ENCODE measurements at places on chromosomes 13 and 19. TPM values are rescaled to one million over a fixed set of nuclear protein-coding genes. Genes with fewer than 3 reads are reported as not detected.

Gene PCP2
- total RNA-seq, result not detected

Gene AMER2
- not detected for total RNA-seq

Gene IZUMO2
- not detected for total RNA-seq

Gene GAPDHS
- not detected for total RNA-seq

Gene SIAH3
- not detected for total RNA-seq

Gene ZNF865
- total RNA-seq, result 1.5 TPM

Gene PLIN4
- under 0.01 TPM for total RNA-seq

- peak; percentile 99 for DNase-seq
Observed at GRCh38 chr19:48110350-48110966, at the start of gene PLA2G4C. TSS of gene PLA2G4C (minus strand) at chr19:48110817. CDS start at chr19:48106529, 4,288 bp downstream.

DNA sequence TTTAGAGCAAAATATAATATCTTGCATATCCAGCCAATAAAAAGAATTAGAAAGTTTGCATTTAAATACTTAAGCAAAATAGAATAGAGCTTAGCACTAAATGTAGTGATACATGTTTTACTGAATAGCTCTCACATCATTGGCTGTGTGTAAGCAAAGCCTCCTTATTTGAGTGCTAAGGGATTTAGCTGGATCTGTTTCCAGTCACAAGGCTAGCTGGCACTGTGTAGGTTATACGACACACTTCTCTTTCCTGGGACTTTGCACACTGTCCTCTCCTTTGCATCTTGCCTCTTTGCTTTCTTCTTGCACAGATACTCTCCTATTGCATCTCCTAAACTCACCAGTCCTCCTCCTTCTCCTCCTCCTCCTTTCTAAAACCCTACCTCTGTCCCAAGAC is 423.8 kb downstream of the KLF5 start:
- DNase-seq, result no peak

- peak; percentile 45 for DNase-seq
Observed at GRCh38 chr19:788983-789700, 8.1 kb upstream of the PTBP1 start.

DNA sequence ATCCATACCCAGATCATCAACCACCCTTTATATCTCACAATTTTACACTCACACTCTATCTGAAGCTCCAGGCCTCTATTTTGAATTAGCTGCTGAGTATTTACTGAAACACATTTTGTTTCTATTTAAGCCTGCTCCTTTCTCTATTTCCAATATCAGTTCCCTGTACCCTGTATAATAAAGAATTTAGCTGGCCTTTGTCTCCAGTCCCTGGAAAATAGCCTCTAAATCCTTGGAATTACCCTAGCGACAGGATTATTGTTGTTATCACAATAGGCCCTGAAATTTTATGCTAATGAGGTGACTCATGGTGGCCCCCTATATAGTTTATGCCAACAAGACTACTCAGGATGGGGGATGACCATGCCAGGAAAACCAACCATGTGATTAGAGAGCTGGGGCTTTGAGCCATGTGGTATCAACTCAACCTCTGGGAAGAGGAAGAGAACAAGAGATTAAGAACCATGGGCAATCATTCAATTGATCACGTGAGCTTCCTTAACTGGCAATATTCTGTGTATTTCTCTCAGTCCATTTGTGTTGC is 72.7 kb downstream of the KATNAL1 start:
- DNase-seq, result no peak

DNA sequence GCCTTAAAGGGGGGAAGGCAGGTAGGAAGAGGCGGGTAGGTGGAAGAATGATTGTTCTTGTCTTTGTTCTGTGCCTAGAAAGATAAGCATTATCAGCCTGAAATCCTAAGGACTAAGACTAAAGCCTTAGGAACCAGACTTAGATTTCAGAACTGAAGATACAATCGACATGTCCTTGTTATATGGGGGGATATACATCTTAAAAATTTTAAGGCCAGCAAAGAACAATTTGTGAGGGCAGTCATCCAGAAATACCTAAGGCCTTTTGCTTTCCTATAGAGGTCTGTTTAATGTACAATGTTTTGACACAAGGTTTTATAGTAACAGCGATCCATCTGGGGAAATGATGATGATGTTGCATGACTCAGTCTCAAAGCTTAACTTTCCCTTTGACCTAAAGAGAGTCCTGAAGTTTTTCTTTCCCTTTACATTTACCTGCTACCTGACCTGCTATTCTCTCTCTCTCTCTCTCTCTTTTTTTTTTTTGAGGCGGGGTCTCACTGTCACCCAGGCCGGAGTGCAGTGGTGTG is 20.2 kb upstream of the CEACAM6 start:
- no peak for DNase-seq

DNA sequence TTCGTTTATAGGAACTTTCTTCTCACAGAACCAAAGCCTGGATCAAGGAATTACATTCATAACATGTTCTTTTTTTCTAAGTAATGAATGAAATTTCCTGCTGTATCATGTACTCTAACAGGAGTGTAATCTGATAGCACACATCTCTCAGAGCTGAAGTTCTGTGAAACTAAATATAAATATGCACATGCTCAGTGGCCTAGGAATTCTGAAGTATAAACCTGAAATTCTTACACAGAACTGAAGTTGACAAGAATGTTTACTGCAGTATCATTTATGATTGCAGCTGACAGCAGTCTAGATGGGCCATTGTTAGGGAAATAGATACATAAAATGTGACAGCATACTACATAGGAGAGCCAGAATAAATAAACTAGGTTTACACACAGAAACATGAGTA is 54.5 kb downstream of the USP12 start:
- no peak for DNase-seq

DNA sequence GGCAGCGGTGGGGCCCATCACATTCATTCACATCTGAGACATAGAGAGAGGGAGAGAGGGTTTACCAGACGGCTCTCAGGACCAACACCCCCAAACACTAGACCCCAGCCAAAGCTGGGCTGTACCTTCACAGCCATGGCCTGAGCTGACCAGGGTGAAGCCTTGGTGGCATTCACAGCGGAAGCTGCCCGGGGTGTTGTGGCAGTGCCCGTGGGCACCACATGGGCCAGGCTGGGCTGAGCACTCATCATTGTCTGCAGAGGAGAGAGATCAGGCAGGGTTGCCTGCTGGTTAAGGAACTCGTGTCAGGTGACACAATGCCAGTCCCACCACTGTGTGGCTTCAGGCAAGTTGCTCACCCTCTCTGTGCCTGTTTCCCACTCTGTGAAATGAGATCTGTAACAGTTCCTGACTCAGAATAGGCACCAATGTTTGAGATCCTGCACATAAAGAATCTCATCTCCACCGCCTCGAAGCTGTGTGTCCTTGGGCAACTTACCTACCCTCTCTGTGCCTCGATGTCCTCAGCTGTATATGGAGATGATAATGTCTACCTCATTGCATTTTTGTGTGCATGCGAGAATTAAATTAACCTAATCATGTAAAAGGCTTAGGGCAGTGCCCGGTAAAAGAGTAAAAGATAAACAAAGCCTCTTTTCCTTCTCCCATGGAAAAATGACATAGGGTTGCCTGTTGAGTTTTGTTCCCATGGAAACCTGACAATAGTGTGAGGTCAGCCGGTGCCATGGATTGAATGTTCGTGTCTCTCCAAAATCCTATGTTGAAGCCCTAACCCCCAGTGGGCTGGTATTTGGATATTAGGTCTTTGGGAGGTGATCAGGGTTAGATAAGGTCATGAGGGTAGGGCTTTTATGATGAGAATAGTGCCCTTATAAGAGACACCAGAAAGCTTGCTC is 22.9 kb downstream of the CCL25 start:
- no peak for DNase-seq

DNA sequence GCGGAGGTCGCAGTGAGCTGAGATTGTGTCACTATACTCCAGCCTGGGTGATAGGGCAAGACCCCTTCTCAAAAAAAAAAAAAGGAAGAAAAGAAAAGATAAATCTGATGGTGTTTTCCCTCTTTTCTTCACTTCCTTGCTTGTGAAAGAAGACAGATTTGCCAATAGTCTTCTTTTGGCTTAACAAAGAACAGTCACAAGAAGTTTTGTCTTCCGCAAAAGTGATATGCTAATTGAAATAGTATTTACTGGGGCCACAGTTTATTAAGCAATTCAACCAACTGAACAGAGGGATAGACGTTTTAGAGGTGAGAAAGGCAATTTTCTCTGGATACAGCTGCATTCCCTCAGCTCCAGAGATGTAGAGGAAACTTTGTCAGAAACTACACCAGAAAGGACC is 22.9 kb upstream of the PLAUR start:
- no peak for DNase-seq

GRCh38 chr19:32580353-32580900 is 563 bp upstream of the PDCD5 start:
- DNase-seq, result no peak

- no peak for DNase-seq
Observed at GRCh38 chr13:97621631-97622030, 187.7 kb downstream of the RAP2A start.

GRCh38 chr13:35600137-35600536 is 123.6 kb upstream of the MAB21L1 start:
- no peak for DNase-seq

DNA sequence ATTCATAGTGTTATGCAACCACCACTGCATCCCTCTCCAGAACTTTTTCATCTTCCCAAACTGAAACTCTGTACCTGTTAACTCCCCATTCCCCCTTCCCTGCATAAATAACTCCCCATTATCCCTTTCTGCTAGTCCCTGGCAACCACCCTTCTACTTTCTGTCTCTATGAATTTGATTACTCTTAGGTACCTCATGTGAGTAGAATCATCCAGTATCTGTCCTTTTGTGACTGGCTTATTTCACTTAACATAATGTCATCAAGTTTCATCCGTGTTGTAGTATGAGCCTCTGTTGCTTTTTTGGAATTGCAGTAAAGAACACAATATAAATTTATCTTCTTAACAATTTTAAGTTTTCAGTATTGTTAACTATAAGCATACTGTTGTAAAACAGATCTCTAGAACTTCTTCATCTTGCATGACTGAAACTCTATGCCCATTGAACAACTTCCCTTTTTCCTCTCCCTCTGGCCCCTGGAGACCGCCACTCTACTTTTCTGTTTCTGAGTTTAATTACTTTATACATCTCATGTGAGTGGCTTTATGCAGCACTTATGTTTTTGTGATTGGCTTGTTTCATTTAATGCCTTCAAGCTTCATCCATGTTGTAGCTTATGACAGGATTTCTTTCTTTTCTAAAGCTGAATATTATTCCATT is 87.3 kb upstream of the ABCC4 start:
- DNase-seq, result no peak
